GM03348 (cell line): ENCODE measurements at places on chromosomes 11 and 22.

- peak; percentile 95 for DNase-seq
Observed at GRCh38 chr11:75499423-75500190, 26.1 kb downstream of the GDPD5 start.

- DNase-seq: peak; percentile 19
Observed at GRCh38 chr11:102144357-102145355, 34.4 kb downstream of the YAP1 start.

GRCh38 chr11:34242037-34242625, 115.7 kb downstream of the ABTB2 start:
- peak; percentile 22 for DNase-seq

- DNase-seq: no peak
Observed at GRCh38 chr11:47057365-47057764, 119.3 kb downstream of the ARFGAP2 start.

DNA sequence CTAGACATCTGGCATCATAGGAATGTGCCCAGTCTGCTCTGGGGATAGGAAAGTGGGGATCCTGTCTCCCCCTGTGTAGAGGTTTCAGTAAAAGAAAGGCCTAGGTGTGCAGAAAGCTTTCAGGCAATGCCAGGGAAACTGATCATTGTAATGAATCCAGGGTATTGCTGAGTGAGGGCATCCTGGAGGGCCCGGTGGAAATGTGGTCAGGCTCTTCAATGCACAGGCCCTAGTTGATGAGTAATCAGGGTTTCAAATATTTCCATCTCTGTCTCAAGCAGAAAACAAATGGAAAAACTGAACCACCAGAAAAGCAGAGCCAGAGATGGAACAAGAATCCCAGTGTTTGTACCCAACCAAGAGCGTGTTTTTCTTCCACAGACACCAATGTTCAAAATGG, 2.0 kb downstream of the CD3E start:
- DNase-seq: no peak
